GM12892 (cell line): ENCODE measurements at places on chromosomes 12 and 14.
A peak's percentile ranks its signal among the peaks of the same experiment; 100 is the strongest.

DNA sequence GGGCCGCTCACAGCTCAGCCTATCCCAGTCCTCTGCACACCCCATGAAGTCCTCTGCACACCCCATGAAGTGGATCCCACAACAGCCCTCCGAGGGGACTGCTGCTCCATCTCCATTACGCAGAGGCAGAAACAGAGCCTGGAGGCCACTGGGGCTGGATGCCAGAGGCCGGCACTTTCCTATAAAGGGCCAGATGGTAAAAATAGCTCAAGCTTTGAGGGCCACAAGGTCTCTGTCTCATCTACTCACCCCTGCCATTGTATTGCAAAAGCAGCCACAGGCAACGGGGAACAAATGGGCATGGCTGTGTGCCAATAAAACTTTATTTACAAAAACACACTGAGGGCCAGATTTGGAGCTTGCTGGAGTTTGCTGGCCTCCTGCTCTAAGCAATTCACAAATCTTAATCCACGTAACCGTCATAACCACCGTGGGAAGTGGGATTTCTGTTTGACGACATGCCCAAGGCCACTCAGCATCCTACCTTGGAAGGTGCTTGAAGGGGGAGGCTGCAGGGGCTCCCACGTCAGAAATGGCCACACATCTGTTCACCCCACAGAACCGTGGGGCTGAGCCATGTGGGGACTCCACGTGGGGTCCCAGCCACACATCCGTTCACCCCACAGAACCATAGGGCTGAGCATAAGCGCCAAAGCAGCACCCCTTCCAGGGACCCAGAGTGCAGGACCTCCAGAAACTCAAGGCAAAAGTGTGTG is 92.0 kb downstream of the NCOR2 start:
- DNase-seq: no peak

GRCh38 chr12:54549774-54550451 is 512 bp downstream of the PDE1B start:
- no peak for DNase-seq

DNA sequence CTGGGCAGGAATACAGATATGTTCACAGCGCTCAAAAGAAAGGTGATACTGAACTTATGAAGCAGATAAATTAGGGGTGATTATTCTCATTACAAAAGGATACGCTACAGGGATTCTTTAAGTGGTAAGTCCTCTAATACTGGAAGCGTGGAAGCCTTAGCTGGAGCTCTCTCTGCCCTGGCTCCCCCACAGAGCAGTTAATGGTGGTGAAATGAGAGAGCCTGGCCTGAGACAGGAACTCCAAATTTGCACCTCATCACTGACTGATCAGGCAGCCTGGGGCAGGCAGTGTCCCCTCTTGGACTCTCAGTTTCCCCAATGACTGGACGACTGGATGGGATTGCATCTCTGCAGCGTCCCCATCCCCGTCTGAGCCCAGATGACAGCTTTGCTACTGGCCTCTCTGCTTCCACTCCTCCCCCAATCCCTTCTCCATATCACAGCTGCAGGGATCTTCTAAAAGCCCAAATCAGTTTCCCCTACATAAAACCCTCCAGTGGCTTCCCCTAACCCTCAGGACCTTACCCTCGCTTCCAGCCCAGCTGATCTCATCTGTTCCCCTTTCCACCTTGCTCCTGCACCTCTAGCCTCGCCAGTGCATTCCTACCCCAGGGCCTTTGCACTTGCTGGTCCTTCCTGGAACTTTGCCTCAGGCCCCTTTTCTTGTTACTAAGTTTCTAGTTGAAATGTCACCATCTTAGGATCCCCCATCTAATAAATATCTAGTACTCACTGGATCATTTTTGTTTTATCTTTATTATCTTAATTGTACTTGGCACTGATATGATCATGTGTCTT is 171.7 kb upstream of the LHX5 start:
- no peak for DNase-seq

GRCh38 chr12:18079541-18080246 is 10.3 kb downstream of the RERGL start:
- no peak for DNase-seq

- peak; percentile 54 for DNase-seq
Measured at GRCh38 chr14:60327447-60328331, 78.7 kb downstream of the PPM1A start.

DNA sequence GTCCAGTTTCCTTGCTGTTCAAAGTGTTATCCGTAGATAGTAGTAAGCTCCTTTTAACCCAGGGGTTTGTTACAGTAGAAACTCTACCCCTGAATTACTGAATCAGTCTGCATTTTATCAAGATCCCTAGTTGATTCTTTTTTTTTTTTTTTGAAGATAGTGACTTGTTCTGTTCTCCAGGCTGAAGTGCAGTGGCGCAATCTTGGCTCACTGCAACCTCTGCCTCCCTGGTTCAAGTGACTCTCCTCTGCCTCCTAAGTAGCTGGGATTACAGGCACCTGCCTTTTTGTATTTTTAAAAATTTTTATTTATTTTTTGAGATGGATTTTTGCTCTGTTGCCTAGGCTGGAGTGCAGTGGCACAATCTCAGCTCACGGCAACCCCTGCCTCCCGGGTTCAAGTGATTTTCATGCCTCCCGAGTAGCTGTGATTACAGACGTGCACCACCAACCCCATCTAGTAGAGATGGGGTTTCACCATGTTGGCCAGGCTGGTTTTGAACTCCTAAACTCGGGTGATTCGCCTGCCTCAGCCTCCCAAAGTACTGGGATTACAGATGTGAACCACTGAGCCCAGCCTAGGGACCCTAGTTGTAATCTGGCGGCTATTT is 10.5 kb downstream of the LARP4 start:
- DNase-seq: no peak

- DNase-seq: no peak
Measured at GRCh38 chr12:116152268-116152667, 125.2 kb downstream of the MED13L start.

DNA sequence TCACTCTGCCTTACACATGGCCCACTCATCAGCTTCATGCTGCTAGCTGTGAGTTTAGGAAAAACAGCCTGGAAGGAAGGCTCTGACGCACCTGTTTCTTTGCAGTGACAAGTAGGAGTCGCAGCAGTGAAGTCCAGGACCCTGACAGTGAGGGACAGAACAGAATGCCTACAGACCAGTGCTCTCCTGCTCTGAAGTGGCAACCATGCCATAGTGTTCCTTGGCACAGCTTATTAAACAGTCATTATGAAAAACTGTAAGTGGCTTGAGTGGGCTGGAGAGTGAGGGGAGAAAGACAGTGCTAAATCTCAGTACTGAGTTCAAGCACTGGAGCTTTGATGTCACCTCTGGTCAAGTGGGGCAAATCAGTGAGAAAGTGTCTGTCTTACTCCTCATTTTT is 61.7 kb downstream of the MYRFL start:
- no peak for DNase-seq

DNA sequence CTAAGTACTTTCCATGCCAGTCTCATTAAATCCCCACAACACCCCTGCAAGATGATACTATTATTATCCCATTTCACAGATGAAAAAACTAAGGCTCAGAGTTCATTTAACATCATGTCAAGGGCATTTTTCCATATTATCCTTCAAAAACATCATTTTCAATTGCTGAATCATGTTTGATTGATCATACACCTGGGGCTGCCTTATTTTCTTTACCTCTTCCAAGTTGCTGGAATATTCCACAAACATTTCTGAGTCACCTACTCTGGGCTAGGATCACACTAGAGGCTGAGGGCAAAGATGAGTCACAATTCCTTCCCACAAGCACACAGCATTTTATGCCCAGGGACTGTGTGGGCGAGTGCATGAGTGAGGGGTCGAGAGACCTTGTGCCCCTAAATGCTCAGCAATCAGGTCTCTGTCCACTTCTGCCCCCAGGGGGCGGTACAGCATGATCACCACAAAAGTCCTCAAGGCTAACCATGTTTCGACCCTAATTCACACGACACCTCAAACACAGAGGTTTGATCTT is 14.1 kb upstream of the TMEM119 start:
- DNase-seq: no peak

GRCh38 chr14:89265234-89265633 is 151.8 kb downstream of the FOXN3 start:
- no peak for DNase-seq

- DNase-seq: no peak
Measured at GRCh38 chr12:29707846-29708245, 75.9 kb downstream of the TMTC1 start.

DNA sequence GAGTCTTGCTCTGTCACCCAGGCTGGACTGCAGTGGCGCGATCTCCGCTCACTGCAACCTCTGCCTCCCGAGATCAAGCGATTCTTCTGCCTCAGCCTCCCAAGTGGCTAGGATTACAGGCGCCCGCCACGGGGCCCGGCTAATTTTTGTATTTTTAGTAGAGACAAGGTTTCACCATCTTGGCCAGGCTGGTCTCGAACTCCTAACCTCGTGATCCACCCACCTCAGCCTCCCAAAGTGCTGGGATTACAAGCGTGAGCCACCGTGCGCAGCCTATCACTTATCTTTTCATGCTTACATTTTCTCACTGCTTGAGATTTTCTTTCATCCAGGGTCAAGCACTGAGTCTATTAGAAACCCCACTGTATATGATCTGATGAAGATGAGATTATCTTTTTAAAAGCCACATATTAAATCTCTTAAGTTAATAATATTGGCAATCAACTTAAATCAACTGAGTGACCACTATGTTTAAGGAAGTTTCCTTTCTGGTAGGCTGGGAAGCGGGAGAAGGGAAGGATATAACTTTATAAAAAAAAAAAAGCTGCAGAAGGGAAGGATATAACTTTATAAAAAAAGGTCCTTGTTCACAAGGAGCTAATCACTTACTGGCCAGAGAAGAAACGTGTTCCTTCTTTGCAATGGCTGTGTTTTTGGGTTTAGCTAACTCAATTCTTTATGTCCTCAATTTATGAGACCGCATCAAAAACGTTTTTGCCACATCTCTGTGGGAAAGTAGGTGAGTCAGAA is 1.3 kb upstream of the MDM2 start:
- DNase-seq: no peak

DNA sequence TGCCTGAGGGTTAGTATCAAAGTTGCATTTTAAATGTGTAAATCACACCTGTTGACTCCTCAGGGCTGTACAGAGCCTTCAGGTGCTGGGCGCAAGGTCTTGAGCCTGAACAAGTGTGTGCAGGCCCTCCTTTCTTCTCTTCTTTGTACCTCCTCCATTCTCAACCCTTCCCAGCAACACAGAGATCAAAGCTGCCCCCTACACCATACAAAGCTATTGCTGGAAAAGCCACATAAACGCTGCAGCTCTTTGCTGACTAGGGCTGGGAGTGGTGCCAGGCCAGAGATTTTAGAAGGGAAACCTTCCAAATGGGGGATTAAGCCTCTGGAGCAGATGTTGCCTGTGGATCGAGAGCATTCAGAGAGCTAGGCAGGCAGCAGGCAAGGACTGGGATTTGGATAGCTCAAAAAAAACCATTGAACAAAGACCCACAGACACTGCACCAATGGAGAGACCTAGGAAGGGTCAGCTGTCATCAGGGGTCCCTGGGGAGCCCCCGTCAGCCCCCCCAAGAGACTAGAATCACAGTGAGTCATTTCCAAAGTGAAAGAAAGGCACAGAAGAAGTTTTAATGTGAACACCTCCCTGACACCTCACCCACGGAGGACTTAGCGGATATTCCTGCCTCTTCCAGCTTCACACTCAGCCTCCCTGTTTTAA is 18.2 kb upstream of the SUSD6 start:
- DNase-seq: no peak

- no peak for DNase-seq
Measured at GRCh38 chr14:61398221-61398620, 76.8 kb downstream of the PRKCH start.

DNA sequence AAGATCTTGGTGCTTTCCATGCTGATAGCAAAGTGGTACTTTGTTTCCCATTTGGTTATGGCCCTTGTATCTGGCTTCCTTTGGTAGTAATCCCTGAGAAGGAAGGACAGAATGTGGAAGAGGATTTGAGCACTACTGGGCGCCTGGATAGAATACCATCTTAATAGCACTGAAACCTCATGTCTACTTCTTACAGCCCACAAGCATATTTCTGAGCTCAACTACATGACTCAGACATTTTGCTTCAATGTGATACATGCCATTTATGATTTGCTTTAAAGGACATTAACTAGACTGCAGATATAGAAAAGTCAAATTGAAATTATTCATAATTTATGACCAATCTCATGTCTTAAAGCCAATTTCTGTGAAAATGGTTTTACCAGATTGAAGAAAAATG is 80.4 kb downstream of the LIN7A start:
- DNase-seq: no peak

DNA sequence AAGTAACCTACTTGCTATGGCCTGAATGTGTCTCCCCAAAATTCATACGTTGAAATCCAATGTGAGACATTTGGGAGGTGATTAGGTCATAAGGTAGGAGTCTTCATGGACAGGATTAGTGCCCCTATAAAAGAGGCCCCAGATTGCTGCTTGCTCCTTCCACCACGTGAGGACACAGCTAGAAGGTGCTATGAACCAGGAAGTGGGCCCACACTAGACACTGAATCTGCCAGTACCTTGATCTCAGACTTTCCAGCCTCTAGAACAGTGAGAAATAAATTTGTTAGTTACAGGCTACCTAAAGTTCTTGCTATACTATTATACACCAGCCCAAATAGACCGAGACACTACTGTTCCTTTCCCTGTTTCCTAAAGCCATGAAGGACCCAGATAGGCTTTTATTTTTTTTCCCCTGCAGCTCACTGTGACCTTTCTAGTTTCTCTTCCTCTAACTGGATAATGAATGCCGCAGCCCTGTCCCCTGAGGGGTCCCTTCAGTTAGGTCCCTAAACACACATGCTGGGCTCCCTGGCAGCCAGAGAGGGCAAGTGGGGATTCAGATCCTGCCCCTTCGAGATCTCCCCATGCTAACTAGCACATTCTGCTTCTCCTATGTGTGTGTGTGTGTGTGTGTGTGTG is 19.3 kb downstream of the SLC25A3 start:
- no peak for DNase-seq

GRCh38 chr14:70534904-70535303 is at the start of gene ADAM20:
Gene ADAM20, minus strand, starts transcription at chr14:70535004. Its CDS starts 10,247 bp downstream, at chr14:70524757.
- no peak for DNase-seq

DNA sequence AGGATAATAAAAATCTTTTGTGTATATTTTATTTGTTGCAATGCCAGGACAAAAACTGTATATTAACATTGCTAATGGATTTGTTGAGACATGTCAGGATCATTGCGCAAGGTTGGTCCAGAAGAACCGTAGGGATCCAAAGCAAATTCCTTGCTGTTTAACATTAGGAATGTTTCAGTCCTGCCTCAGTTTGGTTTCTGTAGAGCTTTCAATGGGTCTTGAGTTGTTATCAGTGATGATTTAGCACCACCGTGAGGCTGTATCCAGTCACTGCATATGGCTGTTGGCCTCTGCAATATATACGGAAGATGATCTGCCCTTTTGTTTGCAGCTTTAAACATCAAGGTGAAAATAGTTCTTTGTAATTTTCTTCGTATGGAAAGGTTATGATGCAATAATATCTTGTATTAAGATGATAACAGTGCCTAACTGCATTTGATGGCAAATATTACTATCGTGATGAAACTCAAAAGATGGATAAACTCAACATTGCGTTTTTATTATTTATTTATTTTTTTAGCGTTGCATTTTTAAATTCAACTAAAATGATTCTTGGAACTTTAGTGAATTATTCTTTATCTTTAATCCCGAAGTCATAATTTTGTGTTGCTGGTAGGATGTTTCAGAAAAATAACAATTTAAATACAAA is 231.2 kb downstream of the AKAP6 start:
- no peak for DNase-seq

GRCh38 chr12:80269803-80270552 is 170.6 kb downstream of the OTOGL start:
- no peak for DNase-seq
